ENCODE measurements at places on chromosomes 6 and 20.

DNA sequence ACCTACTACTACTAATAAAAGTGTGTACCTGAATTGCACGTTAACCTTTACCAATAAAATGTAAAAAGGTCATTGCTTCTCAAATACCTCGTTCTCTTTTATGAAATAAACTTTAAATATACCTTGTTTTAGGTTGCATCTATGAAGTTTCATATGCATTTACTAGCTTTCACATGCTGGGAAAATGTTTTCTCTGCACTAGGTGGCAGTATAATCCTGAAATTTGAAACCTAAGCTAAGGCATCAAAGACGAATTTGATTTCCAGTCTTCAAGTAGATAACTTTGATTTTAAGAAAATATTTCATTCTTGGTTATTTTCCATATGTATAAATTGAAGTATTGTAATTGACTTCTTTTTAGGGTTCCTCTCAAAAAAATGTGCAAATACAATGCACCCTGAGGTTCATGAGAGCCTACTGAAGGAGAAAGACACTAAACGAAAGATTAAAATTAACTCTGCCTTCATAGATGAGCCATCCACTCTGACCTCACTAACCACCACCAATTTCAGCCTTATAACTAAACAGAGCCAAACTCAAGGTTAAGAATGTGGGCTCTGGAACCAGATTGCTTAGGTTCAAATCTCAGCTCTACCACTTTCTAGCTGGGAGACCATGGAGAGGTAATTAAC lies 7.3 kb upstream of the COL9A1 start:
- DNase-seq, result no peak

DNA sequence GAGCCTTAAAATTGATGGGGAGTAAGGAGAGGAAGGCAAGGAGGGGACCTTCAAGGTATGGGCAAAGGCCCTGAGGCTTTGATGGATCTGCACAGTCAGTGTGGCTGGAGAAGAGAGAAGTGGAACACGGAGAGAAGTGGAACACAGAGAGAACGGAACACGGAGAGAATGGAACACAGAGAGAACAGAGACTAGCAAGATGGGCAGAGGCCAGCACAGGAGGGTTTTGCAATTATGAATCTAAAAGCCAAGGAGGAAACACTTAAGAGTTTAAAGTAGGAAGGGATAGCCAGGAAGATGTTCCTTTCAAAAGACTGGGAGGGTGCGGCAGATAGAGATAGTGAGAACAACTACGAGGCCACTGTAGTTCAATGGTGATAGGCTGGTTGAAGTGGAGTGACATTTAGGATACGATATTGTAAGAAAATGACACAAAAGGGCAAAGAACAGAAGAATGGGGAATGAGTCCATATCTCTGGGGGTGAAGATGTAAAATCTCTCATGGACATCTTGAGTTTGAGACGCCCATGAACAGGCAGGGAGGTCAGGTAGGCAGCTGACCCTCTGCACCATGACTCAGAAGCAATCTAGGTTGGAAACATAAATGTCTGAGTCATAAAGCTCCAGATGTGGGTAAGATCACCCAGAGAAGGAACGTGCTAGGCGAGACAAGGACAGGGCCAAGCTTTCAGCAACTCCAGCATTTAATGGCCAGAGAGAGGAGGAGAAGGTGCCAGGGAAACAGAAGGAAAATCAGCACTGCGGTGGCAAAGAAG lies 25.4 kb downstream of the ZMYND8 start:
- no peak for DNase-seq

DNA sequence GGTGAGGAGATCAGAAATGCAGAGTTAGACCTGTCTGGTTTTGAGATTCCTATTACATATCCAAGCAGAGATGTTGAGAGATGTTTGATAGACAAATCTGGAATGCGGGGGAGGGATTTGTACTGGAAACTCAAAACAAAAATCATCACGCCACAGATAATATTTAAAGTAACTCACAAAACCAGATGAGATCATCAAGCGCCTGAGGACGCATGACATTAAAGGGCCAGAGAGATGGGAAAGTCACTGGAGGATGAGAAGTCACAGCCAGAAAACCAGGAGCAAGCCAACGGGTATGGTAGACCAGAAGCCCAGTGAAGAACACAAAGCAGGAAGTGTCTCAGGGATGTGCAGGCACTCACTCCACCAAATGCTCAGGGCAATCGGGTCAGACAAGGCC lies 87.7 kb downstream of the DLL1 start:
- no peak for DNase-seq

GRCh38 chr6:15310680-15311079 lies 64.8 kb downstream of the JARID2 start:
- DNase-seq, result no peak

DNA sequence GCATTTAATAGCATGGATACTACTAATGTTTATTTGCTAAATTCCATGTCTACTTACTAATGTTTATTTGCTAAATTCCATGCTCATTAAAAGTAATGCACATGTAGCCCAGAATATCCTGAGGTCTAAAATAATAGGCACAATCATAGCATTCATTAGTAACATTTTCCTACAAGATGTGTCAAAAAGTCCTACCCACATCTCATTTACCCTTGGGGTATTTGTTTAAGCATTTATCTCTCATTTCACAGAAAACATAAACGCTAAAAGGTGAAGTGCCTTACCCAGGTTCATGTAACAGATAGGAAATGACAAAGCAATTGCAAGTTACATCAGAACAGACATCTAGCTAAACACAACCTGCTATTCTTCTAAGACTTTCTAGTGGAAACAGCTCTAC lies 457.1 kb downstream of the HACE1 start:
- no peak for DNase-seq

DNA sequence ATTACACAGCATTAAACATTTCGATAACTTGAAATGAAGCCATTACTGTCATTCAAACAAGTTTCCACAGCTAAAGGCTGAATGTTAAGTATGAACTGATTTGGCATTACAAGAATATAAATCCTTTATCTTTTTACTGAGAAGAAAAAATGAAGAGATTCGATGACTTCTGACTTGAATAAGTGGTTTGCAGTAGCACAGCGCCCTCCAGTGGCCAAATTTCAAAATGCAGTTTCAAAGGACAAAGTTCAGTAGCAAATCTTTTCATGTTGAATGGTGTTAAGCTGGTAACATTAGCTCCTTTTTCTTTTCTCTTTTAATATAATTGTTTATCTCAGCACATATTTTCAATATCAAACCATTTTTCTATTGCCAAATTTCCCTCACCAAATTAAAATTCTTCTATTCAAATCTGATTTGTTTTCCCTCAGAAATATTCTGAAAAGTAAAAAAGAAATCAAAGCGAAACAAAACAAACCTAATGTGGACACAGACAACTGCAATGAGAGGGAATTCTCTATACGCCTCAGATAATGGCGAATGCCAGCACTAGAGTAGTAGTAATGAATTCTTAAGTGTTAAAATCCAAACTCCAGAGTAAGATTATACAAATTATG lies 145.7 kb downstream of the BTBD9 start:
- peak; percentile 56 for DNase-seq

DNA sequence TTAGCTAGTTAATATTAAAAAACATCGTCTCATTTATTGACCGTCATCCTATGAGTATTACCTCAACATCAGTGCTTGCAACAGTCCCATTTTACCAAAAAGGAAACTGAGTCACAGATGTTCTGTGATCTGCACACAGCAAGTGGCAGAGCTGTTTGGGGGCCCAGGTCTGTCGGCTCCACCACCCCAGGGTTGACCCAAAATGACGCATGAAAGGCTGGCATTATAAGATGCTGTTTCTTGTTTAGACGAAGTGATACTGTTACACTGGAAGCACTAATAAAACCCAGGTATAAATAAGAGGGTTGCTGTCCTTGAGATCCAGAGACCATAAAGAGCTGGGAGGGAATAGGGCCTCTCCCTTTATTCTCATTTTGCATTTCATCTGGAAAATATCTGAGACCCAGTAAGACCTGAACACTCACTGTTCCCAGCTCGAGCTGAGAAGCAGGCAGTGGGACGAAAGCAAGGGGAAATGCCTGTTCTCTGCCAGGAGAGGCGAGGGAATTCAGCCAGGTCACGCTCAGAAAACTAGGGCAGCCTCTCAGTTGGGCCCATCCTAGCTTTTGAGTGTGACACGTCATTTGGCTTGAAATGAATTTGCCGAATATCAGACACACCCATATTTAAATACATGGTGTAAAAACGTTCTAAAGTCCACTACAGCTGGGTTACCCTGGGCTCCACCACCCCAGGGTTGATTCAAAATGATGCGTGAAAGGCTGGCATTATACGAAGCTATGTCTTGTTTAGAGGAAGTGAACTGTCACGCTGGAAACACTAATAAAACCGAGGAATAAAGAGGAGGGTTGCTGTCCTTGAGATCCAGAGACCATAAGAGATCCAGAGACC lies 1.4 kb upstream of the MICAL1 start:
- DNase-seq, result no peak

DNA sequence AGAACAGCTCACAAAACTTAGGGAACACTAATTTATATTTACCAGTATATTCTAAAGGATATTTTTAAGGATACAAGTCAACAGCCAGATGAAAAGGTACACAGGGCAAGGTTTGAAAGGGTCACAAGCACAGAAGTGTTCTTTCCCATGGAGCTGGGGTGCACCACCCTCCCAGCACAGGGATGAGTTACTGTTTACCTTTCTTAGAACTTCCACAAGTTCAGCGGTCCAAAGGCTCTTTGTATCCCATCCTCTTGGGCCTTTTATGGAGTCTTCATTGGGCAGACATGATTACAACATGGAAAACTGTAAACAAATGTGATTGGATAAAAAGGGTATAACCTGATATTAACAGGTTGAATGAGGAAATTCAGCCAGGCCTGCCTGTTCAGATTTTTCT lies 1.1 kb upstream of the IL17F start:
- no peak for DNase-seq

DNA sequence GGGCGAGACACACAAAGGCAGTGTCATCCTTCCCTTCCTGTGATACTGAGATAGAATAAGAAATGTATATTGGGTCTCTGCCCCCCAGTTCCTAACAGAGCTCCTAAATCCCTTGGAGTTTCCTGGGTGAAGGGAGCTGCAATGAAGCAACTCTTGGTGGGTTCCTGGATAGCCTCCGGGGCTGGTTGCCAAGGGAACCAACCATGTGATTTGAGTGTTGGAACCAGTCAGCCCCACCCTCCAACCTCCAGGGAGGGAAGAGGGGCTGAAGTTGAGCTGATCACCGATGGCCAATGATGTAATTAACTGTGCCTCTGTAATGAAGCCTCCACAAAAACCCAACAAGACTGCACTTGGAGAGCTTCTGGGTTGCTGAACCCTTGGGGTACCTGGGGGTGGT lies 116.6 kb downstream of the SLC22A3 start:
- DNase-seq, result no peak

- DNase-seq, result no peak
Observed at GRCh38 chr6:145569140-145569539, 166.2 kb downstream of the EPM2A start.

DNA sequence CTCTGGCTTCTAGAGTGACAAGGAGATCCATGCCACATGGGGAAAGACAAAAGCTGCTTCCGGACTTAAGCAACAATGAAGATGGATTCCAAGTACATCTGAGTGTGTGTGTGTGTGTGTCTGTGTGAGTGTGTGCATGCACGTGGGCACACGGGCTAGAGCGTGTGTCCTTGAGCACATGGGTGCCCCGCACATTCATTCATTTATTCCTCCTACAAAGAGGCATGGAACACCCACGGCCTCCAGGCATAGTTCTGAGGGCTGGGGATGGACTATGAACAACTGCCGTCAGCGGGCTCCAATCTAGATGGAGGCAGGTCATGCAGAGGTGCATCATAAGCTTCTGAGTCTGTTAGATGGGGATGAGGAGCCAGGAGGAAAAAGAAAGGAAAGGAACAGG lies 49.1 kb downstream of the GRM4 start:
- DNase-seq, result no peak

- no peak for DNase-seq
Observed at GRCh38 chr20:41413169-41413568, 46.6 kb upstream of the EMILIN3 start.

DNA sequence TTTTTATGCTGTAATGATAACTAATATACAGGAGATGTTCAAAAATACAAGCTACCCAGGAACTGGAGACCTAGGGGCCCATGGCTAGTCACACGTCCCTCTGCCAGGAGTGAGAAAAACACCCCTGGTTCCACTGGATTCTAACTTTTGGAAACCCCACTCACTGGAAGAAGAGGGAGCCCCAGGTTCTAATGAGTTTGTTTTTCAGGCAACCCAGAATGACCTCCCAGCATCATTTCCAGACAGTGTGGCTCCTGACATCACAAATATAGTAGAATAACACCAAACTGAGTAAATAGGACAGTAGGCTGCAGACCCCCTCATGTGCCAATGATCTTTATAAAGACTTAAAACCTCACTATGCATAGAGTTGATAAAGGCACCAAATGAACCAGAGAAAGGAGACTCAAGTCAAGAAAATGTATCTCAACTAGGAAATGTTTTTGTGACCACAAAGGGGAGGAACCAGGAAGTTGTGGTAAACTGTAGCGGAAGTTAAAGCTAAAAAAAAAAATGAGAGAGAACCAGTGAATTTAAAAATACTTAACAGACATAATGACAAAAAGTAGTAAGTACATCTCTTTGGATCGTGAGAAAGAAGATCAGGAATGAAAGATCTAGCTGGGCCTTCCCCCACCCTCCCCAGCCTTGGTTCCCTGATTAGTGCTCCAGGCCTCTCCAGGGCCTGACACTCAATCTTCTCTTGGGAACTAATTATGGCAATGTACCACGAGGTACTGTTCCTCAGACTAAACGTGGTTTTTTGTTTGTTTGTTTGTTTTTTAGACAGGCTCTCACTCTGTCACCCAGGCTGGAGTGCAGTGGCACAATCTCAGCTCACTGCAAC lies 19.8 kb downstream of the HLA-E start:
- DNase-seq, result no peak

- no peak for DNase-seq
Observed at GRCh38 chr6:36064770-36065396, 37.3 kb downstream of the MAPK14 start.

GRCh38 chr6:20978151-20978614 lies 443.9 kb downstream of the CDKAL1 start:
- no peak for DNase-seq

DNA sequence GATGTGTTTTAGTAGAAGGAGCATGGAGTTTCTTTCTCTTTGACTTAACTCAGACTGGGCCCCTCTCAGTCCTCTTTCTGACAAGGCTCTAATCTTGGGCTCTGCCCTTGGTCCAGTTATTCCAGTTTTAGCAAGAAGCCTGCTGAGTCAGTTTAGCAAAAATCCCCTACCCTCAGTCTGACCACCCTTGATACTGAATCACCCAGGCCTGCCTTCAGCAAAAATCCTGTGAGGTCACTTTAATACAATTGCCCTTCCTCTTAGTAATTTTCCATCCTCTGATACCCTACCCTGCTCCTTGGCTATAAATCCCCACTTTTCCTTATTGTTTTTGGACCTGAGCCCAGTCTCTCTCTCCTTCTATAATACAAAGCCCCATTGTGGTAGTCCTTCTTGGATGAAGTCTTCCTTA lies 326.7 kb upstream of the NOX3 start:
- DNase-seq, result no peak

All from ovary (tissue), 10 donors.